A172 (cell line): ENCODE measurements at places on chromosomes 6 and 20.

- no peak for DNase-seq
These were observed 97.3 kb downstream of the RCAN2 start for GRCh38 chr6:46393940-46394337.

DNA sequence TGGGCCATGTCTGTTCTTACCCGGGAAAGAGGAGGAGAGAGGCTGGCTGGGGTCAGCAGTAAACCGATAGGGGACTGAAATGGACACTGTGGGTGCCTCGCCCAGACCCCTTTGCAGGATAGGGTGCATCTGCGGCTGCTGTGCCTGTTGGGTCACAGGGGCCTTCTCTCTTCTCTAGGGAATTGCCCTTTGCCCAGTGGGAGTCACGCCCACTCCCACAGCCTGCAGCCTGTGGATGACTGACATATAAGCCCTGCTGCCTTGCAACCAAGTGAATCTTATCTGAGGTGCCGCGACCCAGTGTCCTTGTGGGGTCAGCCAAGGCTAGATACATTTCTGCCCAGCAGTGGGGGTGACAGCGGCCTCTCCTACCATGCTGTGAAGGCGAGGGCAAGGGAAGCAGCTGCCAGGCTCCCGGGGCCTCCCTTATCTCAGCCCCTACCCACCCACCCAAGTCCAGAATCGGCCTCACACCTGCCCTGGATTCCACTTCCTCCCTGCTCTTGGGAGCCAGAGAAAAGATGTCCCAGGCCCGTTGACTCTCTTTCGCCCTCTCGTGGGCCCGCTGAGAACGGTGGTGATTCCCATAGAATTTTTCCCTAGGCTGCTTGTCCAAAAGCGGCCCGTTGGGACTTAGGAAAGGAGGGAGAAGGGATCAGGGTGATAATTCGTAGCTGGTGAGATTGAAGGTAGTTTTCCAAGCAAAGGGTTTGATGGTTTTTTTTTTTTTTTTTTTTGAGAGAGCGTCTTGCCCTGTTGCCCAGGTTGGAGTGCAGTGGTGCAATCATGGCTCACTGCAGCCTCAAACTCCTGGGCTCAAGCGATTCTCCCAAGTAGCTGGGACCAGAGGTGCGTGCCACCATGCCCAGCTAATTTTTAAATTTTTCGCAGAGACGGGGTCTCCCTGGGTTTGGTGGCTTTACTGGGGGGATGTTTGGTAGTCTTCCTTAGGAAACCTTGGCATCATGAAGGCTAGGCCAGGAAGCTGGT lies 76.4 kb upstream of the RNF24 start:
- no peak for DNase-seq

DNA sequence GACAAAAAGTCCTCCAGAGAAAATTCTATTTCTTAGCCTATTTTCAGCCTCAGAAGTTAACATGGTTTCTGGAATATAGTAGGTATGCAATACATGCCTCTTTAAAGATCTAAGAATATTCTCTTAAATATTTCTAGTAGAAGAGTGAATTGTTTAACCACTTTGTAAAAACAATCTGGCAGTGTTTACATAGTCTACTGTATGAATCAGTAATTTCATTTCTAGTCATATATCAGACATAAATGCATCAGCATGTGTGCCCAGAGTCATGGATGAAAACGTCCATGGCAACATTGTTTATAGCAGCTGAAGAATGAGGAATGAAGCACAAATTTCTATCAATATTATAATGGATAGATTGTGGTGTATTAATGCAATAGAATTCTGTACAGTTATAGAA lies 124.9 kb downstream of the NKAIN2 start:
- no peak for DNase-seq

- DNase-seq: no peak
These were observed 130.8 kb downstream of the BTBD9 start for GRCh38 chr6:38508894-38509293.

DNA sequence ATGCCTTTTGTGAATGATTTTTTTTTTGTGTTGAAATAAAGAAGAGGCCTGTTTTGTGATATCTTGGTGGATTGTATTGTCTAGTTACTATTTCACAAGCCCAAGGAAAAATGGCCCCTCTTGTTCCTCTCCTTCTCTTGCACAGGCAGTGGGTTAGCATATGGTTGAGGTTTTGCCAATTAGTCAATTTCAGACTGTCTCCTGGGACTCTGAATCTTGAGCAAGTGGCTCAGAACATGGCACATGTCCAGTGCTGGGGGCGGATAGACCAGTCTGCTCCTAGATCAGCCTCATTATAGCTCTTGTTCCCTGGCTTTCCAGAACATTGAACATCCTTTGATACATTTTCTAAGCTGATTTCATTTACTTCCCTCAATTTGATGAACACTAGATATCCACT lies 589.2 kb downstream of the PHF3 start:
- no peak for DNase-seq

DNA sequence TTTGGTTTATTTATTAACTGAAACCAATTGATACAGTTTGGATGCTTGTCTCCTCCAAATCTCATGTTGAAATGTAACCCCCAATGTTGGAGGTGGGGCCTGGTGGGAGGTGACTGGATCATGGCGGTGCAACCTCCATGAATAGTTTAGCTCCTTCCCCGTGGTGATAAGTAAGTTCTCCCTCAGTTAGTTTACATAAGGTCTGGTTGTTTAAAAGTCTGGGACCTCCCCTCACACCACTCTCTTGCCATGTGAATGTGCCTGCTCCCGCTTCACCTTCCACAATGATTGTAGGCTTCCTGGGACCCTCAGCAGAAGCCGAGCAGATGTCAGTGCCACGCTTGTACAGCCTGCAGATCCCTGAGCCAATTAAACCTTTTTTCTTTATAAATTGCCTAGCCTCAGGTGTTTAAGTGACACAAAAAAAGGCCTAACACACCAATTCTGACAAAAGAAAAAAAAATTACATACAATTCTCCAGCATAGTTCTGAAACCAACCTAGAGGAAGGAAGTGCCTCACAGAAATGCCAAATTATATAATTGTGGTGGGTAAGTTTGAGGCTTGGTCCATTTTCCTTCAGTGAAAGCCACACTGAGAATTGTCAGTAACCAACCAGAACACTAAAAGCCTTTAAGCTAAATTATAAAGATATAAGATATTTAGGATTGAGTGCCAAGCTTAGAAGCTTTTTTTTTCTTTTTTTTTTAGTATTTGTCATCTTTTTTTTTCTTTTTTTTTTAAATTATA lies 15.0 kb downstream of the MAP7 start:
- DNase-seq: no peak

DNA sequence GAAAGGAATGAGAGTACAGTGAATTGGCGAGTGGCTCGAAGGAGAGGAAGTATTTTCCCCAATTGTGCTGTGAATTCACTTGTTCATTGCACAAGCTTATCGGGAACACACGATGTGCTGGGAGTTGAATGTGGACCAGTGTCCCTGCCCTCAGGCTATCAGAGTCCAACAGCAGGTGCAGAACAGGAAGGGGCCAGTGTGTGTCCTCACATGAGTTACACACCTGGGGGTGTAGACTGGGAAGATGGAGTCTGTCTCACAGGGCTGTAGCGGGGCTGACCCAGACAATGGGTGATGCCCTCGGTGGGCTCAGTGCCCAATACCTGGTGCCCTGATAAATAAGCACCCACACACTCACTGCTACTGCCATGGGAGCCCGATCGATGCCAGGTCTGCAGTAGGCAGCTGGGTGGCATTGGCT lies 14.4 kb downstream of the DUSP22 start:
- no peak for DNase-seq

DNA sequence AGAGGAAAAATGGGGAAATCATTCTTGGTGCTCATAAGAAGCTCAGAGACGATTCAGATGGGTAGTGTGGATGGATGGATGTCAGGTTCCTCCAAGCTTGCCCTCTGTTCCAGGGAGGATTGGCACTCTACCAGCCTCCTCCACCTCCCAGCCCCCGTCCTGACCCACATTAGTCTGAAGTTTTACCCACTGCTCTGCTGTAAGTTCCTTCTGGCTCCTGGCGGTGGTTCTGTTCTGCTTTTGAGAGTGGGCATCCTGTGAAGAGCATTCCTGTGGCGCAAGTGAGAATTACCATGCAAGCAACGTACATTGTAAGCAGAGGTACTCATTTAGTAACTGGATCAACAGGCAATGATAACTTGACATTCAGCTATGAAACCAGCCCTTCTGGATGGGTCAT lies 103.4 kb downstream of the SYNDIG1 start:
- DNase-seq: no peak

- no peak for DNase-seq
These were observed 88.3 kb downstream of the DLL1 start for GRCh38 chr6:170202416-170203135.

GRCh38 chr6:146026873-146027272 lies 2.0 kb upstream of the GRM1 start:
- no peak for DNase-seq

DNA sequence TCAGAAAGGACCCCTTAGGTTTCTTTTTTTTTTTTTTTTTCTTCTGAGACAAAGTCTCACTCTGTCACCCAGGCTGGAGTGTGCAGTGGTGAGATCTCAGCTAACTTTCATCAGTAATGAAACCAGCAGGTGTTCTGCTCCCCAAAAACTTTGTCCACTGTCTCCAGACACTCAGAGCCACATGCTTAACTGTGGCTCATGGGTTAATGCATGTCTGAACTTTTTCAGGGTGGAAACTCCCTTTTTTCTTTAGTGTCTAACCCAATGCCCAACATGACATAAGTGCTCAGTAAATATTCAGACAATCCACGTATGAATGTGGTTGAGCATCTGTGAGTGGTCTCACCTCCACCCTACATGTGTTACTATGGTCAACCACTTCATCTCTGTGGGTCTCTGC lies 45.4 kb downstream of the MYB start:
- no peak for DNase-seq

DNA sequence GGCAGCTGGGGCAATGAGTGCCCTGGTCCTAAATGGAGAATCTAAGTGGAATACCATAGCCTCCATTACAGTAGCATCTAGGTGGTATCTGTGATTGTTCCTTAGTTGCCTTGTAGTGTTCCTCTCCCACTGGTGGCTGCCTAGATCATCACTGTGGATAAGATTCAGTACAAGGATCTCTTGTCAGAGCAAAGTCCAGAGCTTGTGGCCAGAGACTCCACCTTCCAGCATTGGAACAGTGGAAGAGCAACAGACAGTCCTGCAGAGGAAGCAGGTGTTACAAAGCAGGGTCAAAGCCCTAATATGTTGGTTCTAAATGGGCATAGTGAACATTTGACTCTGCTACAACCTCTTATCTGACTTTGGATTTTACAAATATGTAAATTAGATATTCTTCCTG lies 194.1 kb upstream of the GRIK2 start:
- DNase-seq: no peak

GRCh38 chr6:163764565-163764964 lies 350.0 kb downstream of the QKI start:
- DNase-seq: no peak

- peak; percentile 95 for DNase-seq
These were observed 114.5 kb downstream of the SLC22A3 start for GRCh38 chr6:160462551-160463109.

DNA sequence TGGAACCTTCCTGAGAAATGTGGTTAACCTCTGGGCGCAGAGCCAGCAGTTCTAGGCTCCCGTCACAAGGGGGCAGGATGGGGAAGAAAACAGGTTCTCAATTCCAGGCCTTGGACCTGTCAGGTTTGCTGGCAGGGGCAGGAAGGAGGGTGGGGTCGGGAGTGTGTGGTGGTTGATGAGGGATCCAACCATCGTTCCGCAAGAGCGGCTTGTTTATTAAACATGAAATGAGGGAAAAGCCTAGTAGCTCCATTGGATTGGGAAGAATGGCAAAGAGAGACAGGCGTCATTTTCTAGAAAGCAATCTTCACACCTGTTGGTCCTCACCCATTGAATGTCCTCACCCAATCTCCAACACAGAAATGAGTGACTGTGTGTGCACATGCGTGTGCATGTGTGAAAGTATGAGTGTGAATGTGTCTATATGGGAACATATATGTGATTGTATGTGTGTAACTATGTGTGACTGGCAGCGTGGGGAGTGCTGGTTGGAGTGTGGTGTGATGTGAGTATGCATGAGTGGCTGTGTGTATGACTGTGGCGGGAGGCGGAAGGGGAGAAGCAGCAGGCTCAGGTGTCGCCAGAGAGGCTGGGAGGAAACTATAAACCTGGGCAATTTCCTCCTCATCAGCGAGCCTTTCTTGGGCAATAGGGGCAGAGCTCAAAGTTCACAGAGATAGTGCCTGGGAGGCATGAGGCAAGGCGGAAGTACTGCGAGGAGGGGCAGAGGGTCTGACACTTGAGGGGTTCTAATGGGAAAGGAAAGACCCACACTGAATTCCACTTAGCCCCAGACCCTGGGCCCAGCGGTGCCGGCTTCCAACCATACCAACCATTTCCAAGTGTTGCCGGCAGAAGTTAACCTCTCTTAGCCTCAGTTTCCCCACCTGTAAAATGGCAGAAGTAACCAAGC lies 29.6 kb downstream of the SRSF3 start:
- DNase-seq: peak; percentile 71

- DNase-seq: no peak
These were observed 46.7 kb upstream of the TTPAL start for GRCh38 chr20:44429017-44429339.

GRCh38 chr6:28633445-28634215 lies 107.9 kb downstream of the GPX5 start:
- DNase-seq: no peak
